ENCODE measurements at places on chromosomes 1 and 21.

DNA sequence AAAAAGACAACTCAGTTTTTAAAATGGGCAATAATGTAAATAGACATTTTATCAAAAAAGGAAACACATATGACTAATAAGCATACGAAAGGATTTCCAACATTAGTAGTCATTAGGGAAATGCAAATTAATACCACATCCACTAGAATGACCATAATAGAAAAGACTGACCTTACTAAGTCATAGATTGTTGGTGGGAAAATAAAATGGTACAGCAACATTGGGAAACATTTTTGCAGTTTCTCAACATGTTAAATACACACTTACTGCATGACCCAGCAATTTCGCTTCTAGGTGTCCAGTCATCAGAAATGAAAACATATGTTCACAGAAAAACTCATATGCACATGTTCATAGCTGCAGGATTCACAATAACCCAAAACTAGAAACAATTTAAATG lies 29.9 kb upstream of the SLC44A3 start:
- DNase-seq, result no peak

DNA sequence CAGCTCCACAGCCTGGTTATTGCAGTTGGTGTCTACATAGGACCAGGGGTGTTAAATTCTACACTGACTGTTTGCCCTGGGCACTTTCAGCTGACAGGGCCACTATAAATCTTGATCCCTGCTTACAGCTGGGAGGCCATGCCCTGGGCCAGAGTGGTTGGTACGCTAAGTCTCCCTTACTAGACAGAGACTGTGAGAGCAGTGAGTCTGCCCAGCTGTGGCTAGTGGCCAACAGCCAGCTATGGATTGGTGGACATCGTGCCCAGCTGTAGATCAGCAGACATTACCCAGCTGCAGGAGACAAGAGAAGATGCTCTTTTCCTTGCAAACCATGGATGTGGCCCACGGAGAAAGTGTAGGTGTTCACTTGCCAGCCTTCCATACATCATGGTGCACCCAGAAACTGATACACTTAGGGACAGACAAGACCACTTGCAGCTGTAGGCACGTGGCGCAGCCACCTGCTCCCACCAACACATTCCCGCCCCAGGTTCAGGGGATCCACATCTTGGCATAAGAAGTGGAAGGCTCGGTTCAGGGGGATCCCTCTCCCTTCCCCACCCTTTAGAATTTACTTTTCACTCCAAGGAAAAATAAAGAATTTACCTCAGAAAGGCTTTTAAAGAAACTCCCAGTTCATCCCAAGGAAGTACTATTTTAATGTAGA lies 16.4 kb upstream of the PAX7 start:
- no peak for DNase-seq

GRCh38 chr1:69290291-69290690 lies 277.4 kb upstream of the LRRC7 start:
- DNase-seq, result no peak

GRCh38 chr1:244496186-244496585 lies 35.1 kb downstream of the CATSPERE start:
- no peak for DNase-seq

DNA sequence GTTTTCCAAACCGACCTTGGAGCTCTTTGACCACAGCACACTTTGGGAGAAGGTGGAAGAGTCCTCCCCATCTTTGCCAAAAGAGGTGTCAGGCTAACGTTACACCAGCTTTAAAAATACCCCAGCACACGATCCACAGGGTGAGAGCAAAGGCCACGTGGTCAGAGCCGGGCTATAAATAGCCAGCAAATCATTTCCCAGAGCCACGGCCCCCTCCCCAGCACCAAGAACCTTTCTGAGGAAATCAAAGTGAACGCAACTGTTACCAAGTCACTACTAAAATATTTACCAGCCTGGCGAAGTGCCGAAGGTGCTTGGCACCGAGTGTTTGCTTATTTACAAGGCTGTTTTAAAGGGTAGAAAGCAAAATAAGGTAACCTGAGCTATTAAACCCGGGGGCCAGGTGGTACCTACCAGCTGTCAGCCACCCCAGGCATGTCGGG lies 72.4 kb downstream of the CASZ1 start:
- peak; percentile 76 for DNase-seq

DNA sequence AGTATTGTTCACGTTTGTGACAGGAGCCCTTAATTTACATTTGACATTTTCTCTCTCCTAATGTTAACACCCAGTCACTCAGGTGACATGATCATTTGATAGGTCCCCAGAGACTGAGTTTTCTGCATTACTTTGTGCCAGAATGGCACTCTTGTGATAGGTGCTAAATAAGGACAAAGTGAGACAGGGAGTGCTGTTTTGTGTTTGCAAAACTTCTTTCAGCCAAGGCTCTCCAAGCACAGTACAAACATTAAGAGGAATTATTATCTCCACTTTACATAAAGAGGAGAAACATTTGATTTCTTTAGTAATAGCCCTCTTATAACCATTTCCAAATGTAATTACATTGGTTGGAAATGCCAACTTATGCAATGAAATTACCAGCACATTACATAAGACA lies 355.2 kb downstream of the NTNG1 start:
- no peak for DNase-seq

- no peak for DNase-seq
These were observed 119.8 kb upstream of the ZBTB40 start for GRCh38 chr1:22331618-22332423.

- peak; percentile 87 for DNase-seq
These were observed 1.2 kb upstream of the VWA1 start for GRCh38 chr1:1434131-1434823.

- DNase-seq, result peak; percentile 23
These were observed at the start of gene TNFSF18 for GRCh38 chr1:173050865-173051264. Gene TNFSF18 (minus strand): TSS chr1:173050941. CDS start chr1:173050896, 45 bp downstream.

DNA sequence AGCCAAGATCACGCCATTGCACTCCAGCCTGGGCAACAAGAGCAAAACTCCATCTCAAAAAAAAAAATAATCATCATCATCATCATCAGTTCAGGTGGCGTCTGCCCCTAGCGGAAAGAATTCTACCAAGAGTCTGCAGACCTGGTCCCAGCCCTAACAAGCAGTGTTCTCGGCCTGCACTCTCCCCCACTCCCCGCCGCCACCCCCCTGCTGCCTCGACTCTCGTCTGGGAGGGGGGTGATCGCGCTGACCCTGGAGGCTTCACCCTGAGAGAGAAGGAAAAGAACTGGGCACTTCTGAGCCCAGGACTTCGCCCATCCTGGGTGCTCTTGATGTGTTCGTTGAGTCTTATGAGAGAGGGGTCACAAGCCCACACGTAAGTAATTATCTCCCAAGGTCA lies 160.1 kb upstream of the TMEM51 start:
- no peak for DNase-seq

- DNase-seq, result peak; percentile 39
These were observed 30.8 kb downstream of the RSPH1 start for GRCh38 chr21:42465008-42465802.

DNA sequence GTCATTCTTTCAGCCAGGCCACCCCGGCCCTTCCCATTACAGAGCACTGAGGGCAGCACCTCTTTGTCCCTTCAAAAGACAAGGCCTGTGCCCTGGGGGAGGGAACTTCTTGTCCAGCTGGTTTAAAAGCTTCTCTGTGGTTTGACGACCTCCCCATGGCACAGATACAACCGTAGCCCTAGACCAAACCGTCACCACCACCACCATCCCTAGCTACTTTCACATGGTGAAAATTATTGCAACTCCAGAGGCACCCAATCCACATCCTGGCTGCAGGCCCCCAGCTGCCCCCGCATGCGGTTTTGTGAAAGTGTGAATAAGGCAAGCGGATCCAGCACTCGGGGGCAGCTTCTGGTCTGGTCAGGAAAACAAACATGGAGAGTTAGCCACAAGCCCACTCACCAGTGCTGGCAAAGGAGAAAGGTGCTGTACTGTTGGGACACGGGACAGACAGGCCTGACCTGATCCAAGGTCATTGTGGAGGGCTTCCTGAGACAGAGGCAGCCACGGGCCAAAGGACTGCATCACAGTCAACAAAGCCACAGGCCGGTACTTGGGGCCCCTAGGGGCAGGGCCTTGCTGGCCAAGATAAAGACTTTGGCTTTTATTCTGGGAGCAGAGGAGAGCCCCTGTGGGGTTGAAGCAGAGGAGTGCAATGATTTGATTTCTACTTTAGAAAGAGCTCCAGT lies 31.2 kb downstream of the CDCA8 start:
- DNase-seq, result no peak

- no peak for DNase-seq
These were observed 850.9 kb downstream of the USP25 start for GRCh38 chr21:16580661-16581060.

GRCh38 chr1:64162151-64162550 lies 41.3 kb upstream of the UBE2U start:
- DNase-seq, result no peak

- no peak for DNase-seq
These were observed 1.7 kb upstream of the SPRR3 start for GRCh38 chr1:152999818-153000217.

DNA sequence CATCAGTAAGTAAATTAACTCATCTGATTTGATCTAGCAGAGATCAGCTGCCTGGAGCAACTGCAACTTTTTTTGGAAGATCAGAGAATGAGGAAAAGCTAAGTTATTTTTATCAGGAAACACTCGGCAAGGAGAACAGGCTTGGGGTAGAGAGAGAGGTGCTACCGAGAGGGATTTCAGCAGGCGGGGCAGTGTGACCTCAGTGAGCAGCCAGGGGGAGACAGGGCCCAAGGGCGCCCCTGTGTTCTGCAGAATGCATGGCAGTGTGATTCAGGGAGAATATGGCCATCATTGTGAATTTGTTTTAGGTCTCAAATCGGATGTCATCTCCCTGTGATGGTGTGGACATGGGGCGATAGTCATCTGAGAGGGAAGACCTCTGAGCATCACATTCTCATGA lies 484.1 kb upstream of the VAMP3 start:
- no peak for DNase-seq

DNA sequence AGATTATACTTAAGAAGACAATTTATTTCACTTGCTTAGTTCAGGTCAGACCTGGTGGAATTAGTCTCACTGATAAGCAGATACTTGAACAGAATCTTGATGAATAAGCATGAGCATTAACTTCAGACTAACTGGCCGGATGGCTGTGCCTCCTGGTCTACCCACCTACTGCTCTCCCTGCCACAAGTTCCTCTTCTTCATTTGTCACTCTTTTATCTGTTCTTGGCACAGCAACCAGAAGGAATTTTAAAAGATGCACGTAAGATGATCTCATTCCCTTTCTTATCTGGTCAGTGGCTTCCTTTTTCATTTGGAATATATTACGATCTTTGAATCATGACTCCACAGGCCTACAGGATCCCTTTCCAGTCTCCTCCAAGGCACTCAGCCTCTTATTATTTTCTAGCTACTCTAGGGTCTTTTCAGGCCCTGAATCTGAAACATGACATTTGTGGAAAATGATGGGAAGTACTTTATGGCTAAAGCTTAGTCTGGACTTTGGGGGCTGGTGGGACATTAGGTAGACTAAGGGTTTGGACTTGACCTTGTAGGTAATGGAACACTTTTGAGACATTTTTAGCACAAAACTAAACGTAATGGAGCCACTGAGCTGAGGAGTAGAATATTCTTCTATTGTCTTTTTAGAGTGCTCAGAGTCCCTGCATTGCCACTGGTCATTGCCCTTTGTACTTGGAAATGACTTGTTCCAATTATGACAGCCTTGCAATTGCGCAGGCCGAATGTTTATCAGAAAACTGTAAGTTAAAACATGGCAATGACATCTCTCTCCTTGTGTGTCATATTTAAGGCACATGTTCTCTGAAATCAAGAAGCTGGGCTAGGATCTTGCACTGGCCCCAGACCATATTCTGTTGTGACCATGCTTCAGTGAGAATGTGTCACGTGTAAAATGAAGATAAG lies 16.0 kb downstream of the ST6GALNAC3 start:
- no peak for DNase-seq

DNA sequence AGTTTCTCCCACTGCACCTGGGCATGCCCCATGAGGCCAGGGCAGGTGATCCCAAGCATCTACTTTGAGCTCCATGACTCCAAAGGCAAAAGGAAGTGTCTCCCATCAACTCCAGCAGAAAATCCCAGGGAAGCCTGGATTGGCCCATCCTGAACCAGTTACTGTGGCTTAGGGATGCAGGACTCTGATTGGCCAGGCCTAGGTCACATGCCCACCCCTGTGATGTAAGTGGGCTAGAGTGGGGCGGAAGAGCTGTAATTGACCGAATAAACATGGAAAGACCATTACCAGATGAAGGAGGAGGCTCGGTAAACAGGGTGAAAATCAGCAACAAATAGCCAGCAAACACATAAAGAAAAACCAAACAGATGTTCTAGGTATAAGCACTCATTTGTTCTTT lies 45.2 kb downstream of the MATN1 start:
- no peak for DNase-seq

- no peak for DNase-seq
These were observed 25.4 kb downstream of the FMN2 start for GRCh38 chr1:240116831-240117769.

- DNase-seq, result no peak
These were observed 122.2 kb upstream of the RAB4A start for GRCh38 chr1:229148743-229149142.

DNA sequence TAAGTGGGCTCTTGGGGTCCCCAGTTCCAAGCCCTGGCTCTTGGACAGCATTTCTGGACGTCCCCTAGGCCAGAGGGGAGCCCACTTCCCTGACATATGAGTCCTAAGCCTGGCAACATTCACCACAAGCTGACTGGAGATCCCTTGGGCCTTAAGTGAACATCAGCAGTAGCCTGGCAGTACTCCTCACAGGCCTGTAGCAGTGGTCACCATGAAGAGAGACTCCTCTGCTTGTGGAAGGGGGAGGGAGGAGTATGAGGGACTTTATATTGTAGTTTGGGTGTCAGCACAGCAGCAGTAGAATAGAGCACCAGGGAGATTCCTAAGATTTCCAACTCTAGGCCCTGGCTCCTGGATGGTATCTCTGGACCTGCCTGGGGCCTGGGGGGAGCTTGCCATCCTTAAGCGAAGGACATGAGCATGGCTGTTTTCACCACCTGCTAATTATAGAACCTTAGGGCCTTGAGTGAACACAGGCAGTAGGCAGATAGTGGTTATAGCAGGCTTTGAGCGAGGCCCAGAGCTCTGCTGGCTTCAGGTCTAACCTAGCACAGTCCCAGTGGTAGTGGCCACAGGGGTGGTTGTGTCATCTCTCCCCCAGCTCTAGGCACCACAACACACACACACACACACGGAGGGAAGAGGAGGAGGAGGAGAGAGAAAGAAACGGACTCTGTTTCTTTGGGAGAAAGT lies 71.4 kb upstream of the APOBEC4 start:
- DNase-seq, result no peak

DNA sequence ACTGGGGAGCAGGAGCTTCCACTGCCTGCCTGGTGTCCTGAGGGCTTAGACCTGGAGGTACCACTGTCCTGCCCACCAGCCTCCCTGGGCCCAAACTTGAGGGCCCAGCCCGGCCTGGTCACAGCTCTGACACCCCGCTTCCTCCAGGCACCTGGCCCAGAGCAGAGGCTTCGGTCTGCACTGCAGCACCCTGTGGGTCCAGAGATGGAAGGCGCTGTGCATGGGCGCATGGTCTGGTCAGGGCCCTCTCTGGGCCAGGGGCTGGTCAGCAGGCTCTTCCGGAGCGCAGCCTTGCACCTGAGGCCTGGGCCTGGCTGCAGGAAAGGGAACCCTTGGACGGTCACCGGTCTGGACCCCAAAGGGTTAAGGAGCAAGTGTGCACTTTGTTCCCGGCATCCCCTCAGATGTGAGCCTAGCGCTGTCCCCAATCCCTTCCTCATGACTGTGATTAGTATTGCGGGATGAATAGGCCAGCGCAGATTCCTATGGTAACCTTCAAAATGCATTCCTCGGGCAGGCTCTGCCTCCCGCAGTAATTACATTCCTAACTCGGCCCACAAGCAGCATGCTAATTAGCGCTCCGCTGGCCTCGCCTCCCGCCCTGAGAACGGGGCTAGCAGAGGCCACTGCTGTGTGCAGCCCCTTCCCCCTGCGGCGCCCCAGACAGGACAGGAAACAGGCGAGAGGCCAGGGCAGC lies 36.3 kb downstream of the PRDM16 start:
- DNase-seq, result peak; percentile 46
